ENCODE measurements at places on chromosomes 16 and 17.

- DNase-seq = no peak
Observed at GRCh38 chr17:59028328-59028727, 78.4 kb downstream of the TRIM37 start.

- no peak for DNase-seq
Observed at GRCh38 chr17:28252436-28252835, 66.6 kb upstream of the TMEM97 start.

DNA sequence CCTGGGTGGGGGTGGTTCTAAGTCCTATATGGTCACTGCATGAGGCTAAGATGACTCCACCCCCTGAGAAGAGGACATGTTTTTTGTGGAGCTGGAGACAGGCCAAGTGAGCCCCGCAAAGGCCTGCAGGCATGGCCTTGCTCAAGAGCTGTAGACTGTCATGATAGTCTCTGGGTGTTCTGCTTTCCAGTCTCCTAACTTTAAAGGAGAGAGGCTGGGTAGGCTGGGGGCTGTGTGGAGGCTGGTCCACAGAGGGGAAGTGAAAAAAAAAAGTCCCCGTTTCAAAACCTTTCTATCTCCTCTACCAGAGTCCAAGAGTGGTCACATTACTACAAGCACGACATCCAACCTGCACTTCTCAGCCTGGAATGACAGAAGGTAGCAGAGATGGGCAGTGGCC lies 27.1 kb downstream of the CDRT4 start:
- no peak for DNase-seq

DNA sequence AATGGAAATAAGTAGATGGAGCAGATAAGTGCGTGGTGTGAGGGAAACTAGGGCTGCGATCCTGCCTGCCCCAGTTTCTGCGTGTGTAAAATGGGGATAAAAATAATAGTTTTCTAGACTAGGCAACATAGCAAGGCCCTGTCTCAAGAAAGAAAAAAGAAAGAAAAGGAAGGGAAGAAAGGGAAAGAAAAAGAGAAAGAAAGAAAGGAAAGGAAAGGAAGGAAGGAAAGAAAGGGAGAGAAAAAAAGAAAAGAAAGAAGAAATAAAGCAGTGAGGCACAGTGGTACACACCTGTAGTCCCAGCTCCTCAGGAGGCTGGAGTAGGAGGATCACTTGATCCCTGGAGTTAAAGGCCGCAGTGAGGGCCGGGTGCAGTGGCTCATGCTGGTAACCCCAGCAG lies 2.2 kb upstream of the PKMYT1 start:
- DNase-seq = no peak

- no peak for DNase-seq
Observed at GRCh38 chr17:55652114-55652823, 70.4 kb downstream of the TMEM100 start.

DNA sequence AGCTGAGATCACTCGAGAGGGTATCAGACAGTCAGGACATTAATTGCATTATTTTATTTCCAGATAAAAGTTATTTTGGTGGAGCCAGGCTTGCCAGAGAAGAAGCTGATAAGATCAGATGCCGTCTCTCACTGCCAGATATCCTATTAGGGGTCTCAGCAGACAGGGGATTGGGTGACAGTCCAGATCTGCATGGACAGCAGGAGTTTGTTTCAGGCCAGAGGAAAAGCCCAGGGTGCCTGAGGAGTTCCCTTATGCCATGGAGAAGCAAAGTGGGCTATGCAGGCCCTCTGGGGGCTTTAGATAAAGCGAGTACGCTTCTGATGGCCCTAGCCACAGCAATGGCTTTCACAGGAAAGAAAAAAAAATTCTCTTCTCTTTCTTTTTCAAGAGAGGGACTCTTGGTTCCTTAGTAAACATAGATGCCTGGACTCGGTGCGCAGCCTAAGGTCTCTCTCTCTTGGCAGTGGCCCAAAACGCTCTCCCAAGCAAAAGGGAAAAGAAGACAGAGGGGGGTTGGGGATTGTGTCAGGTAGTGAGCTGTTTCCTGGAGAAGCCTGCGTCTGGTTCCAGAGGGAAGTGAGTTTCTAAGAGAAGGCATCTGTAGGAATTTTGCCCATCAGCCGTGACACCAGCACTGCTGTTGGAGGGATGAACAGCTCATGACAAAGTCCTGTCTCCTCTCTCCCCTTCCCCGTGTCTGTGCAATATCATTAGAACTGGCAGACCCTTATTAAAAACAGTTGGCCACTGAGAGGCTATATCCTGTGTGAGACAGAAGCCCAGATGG lies 166.3 kb upstream of the FOXF1 start:
- no peak for DNase-seq

DNA sequence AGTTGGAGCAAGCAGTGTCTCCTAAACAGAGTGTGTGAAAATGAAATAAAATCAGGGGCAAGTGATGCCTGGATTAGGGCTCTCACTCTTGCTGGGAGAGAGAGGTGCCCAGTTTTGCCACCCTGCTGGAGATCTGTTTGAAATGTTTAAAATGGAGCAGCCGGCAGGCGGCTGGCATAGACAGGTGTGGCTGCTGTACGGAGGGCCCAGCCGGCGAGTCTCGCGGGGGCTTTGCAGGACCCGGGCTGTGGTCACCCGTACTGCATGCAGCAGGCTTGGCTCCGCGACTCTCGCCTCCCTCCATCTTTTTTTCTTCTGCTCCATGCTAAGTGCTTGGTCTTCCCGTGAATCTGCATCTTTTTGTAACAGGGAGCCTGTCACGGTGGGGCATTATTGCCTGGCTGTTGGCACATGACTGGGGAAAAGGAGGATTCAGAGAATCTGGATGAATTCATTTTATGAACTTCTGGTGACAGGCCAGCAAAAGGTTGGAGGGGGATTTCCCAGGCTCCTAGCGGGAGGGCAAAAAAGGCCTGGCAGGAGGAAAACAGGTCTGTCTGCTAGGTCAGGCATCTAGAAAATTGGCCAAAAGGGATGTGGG lies 1.8 kb downstream of the ZNRF1 start:
- DNase-seq = no peak

DNA sequence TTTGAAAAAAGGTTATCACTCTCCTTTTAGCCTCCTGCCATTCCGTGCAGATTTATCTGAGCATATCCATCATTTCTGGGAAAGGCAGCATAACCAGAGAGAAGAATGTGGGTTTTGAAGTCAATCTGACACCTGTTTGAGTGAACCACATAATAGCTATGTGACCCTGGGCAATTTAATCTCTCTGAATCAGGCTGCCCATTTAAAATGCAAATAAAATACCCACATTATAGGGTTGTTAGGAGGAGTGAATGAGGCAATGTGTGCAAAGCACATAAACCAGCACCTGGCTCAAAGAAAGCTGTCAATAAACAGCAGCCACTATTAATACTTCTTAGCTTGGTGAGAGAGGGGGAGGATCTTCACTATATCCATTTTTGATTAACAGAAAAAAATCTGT lies 88.0 kb downstream of the CACNG1 start:
- DNase-seq = no peak

DNA sequence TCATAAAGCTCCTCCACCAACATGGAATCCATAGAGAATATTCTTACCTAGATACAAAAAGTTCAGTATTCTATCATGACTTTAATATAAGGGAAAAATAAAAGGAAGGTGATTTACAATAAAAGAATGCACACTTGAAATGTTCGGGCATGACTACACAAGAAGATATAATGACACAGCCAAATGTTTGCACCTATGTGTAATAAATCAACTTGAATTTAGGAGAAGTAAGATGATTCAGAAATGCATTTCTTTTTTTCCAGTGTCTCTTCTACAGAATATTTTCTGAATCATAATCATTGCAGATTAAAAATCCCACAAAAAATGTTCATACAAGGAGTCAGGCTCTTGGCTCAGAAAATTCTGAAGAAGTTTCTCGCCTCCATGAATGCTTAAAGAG lies 404.0 kb upstream of the HSBP1 start:
- DNase-seq = no peak

DNA sequence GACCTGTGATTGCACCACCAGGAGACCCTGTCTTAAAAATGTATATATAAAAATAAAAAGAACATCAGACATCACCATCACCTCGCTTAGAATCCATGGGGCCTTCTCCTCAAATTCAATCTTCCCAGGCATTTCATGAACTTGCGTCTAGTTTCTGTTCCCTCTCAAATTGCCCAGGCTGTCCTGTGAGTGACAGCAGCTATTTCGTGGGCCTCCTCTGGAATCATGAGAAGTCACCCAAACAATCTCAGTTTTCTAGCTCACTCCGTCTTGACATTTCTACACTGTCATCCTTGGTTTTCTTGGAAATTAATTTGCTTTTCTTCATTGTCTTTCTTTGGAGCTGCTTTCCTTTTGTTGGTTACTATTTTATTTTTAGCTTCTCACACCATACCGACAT lies 7.3 kb downstream of the SLC52A1 start:
- DNase-seq = no peak

- DNase-seq = no peak
Observed at GRCh38 chr17:82218349-82219075, 5.9 kb upstream of the CCDC57 start.

GRCh38 chr17:36705874-36706731 lies 104.7 kb downstream of the MRM1 start:
- DNase-seq = no peak

GRCh38 chr17:33012522-33013033 lies 20.9 kb downstream of the SPACA3 start:
- DNase-seq = no peak

DNA sequence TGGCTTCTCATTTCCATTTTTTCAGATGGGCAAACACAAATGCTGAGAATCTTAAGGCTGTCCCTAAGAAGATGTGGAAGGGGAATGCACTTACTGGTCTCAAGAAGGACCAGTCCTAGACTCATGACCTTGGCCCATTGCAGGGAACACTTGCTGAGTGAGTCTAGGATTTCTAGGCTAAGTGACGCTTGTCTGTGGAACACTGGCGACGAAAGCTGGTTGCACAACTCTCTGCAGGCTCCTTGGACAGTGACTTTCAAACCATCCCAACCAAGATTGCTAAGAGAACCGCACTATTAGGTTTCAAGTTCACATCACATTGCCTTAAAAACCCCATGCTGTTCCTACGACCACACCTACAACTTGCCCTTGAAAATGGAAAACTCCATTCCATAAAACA lies 174.1 kb downstream of the AXIN2 start:
- no peak for DNase-seq

- peak; percentile 94 for DNase-seq
Observed at GRCh38 chr16:67719048-67719777, at the start of gene GFOD2. Gene GFOD2, minus strand, starts transcription at chr16:67719316. Its CDS starts 33,601 bp downstream, at chr16:67685715.

- peak; percentile 48 for DNase-seq
Observed at GRCh38 chr17:78197147-78197832, 10.1 kb downstream of the AFMID start.

DNA sequence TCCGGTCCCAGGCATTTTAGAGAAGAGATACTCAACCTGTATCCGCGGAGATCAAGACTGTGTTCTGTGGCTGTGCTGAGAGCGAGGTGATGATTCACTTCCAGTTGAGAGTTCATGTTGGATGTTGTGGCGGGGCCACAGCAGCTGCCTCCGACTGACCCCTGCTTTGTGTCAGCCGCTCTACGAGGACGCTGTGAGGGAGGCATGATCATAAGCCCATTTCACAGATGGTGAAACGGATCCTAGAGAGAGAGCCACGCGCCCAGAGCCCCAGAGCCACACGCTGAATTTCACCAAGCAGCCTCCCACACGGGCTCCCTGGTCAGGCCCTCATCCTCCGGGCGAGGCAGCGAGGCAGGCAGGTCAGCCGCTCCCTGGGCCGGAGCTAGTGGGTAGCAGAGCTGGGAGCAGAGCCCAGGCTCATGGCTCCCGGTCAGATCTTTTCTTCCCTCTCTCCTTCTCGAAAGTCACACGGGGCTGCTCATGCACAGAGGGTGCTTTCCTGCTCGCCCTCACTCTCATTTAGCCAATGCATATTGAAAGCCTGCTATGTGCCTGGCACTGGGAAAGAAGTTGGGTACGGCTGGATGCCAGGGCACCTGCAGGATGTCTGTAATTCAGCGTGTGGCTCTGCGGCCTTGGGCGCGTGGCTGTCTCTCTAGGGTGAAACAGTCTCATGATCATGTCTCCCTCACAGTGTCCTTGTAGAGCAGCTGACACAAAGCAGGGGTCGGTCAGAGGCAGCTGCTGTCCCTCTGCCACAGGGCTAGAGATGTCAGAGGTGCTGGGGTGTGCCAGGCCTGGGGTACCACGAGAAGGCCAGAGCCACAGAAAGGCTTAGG lies 155.6 kb upstream of the CHMP6 start:
- DNase-seq = no peak

- no peak for DNase-seq
Observed at GRCh38 chr17:75684249-75684648, 17.1 kb downstream of the SAP30BP start.

- no peak for DNase-seq
Observed at GRCh38 chr17:15947271-15947670, 2.3 kb downstream of the ADORA2B start.

DNA sequence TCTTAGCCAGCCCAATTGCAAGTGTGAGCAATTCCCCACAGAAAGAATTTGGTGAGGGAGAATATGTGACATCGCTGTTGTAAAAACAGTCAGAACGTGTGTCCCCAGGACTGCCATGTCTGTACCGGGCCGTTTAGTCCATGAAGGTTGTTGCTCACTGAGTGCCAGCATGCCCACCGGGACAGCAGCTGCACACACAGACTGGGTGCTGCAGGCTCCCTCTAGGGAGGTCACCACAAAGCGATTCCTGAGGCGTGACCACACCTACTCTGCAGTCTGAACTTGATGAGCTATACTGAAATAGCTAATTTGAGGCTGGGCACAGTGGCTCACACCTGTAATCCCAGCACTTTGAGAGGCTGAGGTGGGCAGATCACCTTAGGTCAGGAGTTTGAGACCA lies 44.1 kb upstream of the ADORA2B start:
- no peak for DNase-seq

GRCh38 chr17:73719588-73720071 lies 75.4 kb upstream of the SDK2 start:
- DNase-seq = no peak

- no peak for DNase-seq
Observed at GRCh38 chr16:59645194-59645593, 911.1 kb upstream of the GOT2 start.

Data from NT2/D1 (cell line).